ENCODE measurements at places on chromosomes 2 and 18. TPM values are rescaled to one million over a fixed set of nuclear protein-coding genes. Genes with fewer than 3 reads are reported as not detected.

Gene LOXHD1
- total RNA-seq, result not detected

DNA sequence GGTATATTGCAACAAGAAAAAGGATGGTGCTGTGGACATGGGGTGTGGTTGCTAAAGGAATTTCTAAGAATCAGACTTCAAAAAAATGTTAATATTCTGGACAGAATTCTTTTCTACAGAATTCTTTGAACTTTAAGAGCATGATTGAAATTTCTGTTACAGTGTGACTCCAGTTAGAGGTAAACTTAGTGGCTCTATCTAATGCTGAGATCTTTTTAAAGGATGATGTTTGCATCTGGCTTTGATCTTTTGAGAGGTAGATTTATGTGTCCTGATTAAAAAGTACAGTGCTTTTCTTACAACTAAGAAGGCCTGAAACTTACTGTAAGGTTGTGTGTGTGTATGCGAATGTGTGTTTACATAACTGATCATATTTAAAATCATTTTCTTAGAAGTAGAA lies 25.4 kb downstream of the NCK2 start:
- DNase-seq, result no peak

DNA sequence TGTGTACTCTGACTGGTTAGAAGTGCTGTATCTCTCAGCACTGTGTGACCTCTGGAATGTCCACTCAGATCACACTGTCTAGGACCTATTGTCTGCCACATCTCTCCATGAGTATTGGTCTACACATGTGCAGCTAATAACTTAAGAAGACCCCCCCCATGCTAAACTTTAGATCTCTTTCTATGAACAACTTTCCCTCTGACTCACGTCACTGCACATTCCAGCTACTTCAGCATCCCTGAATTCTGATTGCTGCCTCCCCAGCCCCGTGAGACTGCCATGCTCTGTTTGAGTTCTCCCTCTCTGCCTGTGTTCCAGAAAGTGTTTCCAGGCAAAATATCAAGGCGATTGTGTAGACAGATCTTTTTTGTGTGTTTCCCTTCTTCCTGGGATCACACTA lies 41.8 kb downstream of the RAPGEF4 start:
- DNase-seq, result no peak

GRCh38 chr2:194103941-194104659 lies 1552.9 kb upstream of the SLC39A10 start:
- no peak for DNase-seq

- DNase-seq, result peak; percentile 94
Measured at GRCh38 chr2:2057125-2057721, 273.9 kb downstream of the MYT1L start.

DNA sequence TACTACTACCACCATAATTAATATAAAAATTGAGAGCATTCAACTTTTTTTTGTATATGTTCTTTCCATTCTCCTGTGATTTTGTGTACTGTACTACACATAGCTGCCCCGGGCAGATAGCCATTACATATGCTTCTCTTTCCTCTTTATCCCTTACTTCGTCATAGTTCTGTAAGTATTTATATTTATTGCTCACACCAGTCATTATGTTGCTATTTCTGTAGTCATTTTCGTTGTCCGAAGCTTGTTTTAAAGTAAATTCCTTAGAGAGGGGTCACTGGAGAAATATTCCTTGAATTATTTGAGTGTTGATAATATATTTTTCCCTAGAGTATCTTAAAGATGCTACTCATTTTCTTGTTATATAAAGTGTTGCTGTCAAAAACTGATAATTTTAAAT lies 144.0 kb downstream of the CLIP4 start:
- DNase-seq, result no peak

Gene LAMA3
- total RNA-seq, result not detected

GRCh38 chr2:25257931-25258846 lies 83.5 kb downstream of the DNMT3A start:
- DNase-seq, result no peak

Gene TOGARAM2
- 4.8 TPM for total RNA-seq

DNA sequence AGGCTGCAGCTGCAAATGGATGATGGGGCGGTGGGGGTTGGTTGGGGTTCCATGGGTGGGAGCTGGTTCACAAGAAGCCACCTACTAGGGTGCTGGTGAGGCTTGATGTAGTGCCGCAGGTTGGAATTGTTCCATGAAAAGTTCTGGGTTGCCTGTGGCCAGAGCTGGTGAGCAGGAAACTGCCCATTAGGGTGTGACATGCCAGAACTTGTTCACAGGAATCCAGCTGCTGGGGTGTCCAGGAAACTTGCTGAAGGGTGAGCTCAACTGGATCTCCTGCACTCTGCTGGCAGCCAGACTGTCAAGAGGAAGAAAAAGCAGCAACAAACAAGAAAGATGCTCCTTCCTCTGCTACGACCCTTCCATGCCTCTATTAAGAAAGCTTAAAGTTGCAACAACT lies 48.8 kb downstream of the MAP3K20 start:
- DNase-seq, result no peak

DNA sequence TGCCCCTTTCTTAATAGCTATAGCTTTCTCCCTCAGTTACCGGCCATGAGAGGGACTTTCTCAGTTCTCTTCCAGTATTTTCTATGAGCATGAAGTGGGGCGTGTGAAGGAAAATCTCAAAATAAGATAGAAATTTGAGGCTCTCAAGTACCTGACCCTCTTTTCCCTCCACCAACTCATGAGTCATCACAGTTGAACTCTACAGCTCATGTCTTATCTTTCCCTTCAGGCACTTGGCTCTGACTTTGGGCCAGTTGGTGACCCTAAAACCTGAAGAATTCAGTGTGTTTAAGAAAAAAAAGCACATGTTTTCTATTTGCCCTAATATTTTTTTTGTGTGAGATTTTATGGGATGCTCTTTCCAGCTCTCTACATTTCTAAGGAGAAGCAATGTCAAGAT lies 896.7 kb upstream of the ZEB2 start:
- DNase-seq, result no peak

Measured in activated CD4-positive, alpha-beta T cell treated with anti-CD3 and anti-CD28 coated beads, Interleukin-2, amount 10 ng/mL, durations not matched to agents 24 days and 14 days (primary cell).